ENCODE measurements at places on chromosomes 11 and 22.

DNA sequence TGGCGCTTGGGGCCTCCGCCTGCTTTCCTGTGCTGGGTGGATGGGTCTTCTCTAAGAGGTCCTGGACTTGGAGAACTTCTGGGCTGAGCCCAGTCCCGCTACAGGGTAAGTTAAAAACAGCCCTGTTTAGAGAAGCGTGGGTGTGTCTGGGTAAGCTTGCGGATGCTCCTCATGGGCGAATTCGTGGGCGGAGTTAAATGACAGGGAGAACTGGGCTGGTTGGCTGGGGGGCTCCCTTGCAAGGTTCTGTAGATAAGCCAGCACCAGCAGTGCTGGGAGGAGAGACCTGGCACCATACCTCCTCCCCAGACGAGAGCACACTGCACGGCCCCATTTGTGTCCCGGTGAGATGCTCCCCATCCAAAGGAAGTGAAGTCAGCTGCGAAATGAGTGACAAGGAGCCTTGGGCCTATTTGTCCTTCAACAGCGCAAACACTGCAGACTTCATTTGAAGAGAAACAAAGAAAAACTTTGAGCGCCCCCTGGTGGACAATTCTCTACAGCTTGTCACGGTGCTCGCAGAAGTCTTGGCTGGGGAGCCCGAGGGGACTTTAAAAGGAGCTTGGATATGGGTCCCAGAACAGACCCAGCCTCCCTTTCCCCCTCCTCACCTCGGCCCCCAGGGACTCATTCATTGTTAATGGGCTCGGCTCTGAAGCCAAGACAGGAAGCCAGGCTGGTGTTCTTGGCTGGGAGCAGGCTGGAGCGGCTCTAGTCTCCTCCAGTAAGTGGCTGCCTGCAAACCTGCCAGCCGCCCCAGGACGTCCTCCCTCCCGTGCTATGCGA is 39.5 kb downstream of the TP53I11 start:
- DNase-seq, result no peak

- no peak for DNase-seq
Observed at GRCh38 chr11:19187833-19188258, 13.9 kb downstream of the CSRP3 start.

GRCh38 chr11:129372609-129373488 is 2.8 kb upstream of the BARX2 start:
- no peak for DNase-seq

DNA sequence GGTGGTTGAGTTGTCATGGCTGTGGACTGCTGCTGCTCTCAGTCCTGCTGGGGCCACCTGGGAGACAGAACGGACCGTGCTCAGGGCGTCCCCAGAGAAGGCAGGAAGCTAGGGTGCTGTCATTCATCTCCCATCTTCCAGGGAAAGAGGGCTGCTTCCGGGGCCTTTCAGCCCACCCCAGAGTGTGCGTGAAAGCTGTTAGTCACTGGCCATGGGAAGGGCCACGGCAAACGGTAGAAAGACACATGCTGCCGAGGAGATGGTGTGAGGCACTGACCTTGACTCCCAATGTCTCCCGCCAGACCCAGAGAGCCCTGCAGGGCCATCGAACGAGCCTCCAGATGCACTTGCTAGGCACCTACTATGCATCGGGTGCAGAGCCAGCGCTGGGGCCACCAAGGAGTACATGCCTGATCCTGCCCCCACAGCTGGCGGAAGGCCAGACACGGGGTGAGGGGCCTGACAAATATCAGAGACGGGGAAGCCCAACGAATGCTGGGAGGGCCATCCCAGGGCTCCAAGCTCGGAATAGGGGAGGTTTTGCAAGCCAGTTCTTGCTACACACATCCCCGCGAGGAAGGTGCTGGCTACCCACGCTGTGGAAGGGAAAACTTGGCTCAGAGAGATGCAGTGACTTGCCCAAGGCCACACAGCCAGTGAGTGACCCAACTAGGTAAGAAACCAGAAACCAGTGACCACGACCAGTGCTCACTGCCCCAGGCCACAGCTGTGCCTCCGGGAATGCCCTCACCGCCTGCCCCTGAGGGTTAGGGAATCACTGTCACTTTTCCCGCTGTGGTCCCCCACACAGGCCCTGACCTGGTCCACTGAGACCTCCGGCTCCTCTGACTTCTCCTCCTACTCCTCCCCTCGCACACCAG is 10.1 kb downstream of the RAC2 start:
- no peak for DNase-seq

- no peak for DNase-seq
Observed at GRCh38 chr11:131146827-131147490, 223.5 kb upstream of the NTM start.

GRCh38 chr22:41739576-41739975 is 40.3 kb downstream of the MEI1 start:
- DNase-seq, result no peak

DNA sequence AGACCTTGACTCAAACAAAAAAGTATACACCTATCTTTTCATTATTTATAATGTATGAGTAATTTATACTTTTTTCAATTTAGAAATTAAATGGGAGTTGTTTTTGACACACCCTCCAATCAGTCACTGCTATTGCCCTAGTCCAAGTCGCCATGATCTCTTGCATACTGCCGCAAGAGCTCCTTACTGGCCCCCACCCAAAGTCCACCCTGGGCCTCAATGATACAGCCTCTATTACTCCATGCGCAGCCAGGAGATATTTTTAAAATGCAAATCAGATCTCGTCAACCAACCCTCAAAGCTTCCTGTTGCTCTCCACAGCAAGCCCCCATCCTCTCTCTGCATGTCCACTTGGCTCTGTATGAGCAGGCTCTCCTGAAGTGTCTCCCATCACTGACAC is 12.8 kb upstream of the LMO1 start:
- DNase-seq, result no peak

DNA sequence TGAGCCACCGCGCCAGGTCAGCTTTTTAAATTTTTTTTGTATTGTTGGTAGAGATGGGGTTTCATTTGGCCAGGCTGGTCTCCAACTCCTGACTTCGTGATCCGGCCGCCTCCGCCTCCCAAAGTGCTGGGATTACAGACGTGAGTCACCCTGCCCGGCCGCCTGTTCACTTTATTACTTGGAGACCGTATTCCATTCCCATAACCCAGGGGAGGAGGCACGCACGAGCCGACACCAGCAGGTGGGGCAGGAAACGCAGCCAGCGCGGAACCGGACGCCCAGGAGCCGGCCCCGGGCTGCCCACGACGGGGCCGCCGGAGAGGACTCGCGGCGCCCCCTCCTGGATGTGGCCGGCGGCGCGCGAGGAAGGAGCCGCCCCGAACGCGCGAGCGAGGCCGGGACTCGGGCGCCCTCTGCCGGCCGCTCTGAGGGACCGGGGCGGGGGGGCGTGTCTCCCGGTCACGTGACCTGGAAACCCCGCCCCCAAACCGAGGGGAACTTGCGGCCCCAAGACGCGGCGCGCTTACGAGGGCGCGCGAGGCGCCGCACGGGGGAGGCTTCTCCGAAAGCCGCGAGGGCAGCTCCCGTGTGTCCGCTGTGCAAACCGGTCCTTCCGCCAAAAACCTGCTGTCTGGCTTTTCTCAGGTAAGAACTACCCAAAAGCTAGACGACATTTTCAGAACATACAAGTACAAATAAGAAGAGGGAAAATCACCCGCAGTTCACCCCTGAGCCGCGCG is 11.6 kb upstream of the RNH1 start:
- DNase-seq, result no peak

- DNase-seq, result no peak
Observed at GRCh38 chr11:3231550-3231850, 717 bp downstream of the MRGPRE start.

DNA sequence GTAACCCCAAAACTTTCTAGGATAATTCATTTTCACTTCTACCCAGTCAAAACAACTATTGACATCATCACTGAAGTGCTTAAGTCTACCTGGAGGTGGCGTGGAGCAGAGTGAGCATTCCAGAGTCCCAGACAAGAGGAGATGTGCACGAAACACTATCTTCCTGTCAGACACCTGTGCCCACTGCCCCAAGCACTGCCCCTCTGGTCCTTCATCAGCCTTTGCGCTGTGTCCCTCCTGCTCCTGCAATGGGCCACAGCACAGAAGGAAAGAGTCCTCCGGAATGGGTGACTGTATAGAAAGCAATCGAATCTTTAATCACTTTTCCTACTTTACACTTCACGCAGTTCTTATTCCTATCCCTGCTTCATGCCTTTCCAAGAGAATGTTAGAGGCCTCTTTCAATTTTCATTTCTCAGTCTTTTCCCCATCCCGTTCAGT is 512 bp upstream of the GRIA4 start:
- DNase-seq, result no peak

- no peak for DNase-seq
Observed at GRCh38 chr11:10323793-10324170, 18.9 kb downstream of the ADM start.

- DNase-seq, result no peak
Observed at GRCh38 chr11:129278586-129279319, 86.6 kb upstream of the ARHGAP32 start.

DNA sequence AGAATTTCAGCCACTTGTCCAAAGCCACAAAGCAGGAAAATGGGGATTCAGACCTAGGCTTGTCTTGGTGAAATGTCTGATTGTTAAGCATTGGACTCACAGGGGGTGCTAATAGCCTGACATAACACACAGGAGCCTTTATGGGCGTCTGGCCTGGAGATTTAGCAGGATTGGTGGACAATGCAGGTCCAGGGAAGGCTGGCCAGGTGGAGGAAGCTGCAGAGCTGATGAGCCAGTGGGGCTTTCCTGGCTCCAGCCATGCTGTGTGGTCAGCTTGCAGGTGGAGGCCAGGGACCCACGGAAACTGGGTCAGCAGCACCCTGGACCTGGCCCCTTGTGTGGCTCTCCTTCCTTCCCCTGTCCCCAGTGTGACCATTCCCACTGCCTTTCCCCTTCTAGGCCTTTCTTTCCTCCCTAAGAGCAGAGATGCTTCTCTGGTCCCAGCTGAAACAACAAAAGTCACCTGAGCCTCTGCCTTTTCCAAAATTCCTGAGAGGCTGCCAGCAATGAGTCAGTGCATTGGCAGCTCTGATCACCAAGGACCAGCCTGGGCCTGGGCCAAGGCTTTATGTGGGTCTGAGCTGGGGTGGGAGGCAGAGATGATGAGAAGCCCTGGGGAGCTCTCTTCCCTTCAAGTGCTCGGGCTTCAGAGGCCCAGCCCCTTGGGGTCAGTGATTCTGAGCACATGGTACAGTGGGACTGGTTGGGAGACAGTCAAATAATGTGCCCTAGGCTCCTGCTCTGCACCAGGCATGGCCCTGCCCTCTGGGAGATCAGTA is 85.2 kb downstream of the CCDC81 start:
- DNase-seq, result no peak

GRCh38 chr11:44755556-44756523 is 29.1 kb downstream of the TSPAN18 start:
- DNase-seq, result no peak

DNA sequence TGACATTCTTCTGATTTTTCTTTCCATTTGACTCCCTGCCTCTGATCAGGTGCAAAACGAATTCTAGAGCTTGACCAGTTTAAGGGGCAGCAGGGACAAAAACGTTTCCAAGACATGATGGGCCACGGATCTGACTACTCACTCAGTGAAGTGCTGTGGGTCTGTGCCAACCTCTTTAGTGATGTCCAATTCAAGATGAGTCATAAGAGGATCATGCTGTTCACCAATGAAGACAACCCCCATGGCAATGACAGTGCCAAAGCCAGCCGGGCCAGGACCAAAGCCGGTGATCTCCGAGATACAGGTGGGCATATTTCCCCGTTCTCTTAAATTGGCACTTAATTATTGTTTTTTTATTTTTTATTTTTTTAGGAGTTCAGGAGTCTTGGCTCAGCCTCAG is 15.4 kb downstream of the XRCC6 start:
- no peak for DNase-seq

- no peak for DNase-seq
Observed at GRCh38 chr11:44980533-44981427, 30.1 kb upstream of the TP53I11 start.

DNA sequence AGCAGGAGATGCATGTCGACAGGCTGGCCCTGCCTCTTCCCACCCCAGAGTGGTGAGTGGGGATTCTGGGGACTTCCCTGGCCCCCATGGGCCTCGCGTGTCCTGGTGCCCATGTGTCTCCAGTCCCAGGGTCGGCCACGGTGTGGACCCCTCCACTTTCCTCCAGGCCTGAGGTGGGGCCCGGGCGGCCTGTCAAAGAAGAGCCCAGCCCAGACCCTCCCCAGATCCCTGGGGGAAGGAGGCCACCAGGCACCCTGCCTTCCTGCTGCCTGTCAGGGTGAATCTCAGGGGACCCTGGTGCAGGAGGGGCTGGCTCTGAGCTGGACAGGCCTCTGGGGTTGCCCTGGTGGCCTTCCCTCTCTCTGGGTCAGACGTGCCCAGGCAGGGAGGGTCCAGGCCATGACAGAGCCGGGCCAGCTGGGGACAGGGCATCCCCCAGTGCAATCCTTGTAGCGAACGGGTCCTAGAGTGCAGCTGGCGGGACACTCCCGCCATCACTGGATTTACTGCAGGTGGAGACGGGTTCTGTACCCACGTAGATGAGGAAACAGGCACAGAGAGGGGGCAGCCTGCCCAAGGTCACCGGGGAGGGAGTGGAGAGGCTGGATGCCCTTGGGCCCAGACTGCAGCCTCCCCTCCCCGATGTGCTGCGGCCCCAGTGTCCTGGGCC is 13.5 kb upstream of the MUC6 start:
- DNase-seq, result no peak

DNA sequence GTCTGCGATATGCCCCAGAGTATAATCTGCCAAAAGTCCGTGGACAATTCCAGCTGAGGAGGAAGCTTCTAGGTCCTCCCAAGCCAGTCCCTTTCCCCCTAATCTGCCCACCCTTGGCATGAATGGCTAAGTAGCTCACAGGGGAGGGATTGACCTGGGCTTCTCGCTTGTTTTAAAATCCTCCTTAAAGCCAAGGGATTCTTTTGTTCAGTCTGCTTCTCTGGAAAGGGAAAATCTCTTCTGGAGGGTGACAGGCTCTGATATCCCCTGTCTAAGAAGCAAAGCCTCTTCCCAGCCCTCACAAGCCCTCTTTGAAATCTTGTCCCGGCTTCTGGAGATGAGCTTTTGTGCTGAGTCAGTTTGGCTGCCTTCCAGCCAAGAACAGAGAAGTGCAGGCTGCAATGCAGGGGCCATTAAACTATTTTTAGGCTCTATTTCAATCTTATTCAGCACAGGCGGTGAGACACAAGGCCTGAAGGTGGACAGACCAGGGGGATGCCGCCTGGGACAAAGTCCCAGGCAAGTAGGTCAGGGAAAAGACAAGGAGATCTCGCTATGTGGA is 23.9 kb downstream of the NEFH start:
- DNase-seq, result no peak

- DNase-seq, result no peak
Observed at GRCh38 chr22:28430466-28431025, 249.1 kb downstream of the TTC28 start.

- DNase-seq, result no peak
Observed at GRCh38 chr11:30313580-30313979, 9.3 kb upstream of the ARL14EP start.

- DNase-seq, result no peak
Observed at GRCh38 chr11:104917271-104918112, 19.2 kb upstream of the CASP12 start.
